ENCODE measurements at places on chromosomes 16 and 17. TPM values are rescaled to one million over a fixed set of nuclear protein-coding genes. Genes with fewer than 3 reads are reported as not detected.

DNA sequence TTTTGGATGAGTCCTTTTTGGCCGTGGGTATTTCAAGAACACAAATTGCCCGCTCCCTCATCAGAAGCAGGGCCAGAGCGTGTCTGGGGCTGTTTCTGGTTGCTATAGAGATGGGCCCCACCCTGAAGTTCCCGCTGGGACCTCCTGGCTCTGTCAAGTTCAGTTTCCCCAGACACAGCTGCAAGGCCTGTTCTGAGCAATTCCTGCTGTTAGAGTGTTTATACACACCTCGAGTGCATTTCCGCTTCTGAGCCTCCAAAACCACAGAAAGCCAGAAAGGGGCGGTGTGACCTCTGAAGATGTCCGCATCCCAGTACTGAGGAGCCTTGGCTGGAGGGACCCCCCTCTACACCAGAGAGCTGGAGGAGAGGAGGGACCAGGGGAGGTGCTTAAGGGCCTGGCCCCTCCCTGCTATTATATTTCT, 9.3 kb upstream of the WBP2 start:
- DNase-seq: no peak

GRCh38 chr16:51084074-51084928, 66.8 kb downstream of the SALL1 start:
- DNase-seq: no peak

DNA sequence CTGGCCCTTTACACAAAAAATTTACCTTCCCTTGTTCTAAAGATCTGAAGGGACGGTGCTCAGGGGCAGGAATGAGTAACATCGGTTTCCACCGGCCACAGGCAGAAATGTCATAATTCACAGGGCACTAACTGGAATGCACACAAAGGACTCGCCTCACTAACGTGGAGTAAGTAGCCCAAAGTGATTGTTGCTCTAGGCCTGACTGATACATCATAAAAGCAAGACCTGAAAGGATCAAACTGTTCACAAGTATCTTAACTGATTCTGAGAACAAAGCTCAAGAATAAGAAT, 8.9 kb upstream of the TCF25 start:
- DNase-seq: no peak

GRCh38 chr17:76845541-76846017, 22.6 kb upstream of the MGAT5B start:
- no peak for DNase-seq

Gene MYL4
- 0.12 TPM for polyA plus RNA-seq

DNA sequence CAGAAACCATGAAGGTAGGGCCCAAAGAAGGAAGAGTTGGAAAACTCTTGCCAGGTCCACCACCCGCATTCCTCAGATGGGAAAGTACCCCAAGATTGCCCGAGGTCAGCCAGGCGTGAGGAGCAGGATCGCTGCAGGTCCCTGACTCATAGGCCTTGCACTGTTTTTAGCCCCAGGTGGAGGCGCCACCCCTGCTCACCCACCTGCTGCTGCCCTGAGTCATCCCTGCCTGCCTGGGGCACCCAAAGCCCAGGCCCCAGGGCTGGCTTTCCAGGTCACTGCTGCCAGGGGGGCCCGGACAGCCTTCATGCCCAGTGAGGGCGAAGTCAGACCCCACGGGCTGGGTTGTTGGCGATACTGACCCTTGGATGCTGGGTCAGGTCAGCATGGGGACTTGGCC, 100.9 kb downstream of the AMFR start:
- DNase-seq: no peak

DNA sequence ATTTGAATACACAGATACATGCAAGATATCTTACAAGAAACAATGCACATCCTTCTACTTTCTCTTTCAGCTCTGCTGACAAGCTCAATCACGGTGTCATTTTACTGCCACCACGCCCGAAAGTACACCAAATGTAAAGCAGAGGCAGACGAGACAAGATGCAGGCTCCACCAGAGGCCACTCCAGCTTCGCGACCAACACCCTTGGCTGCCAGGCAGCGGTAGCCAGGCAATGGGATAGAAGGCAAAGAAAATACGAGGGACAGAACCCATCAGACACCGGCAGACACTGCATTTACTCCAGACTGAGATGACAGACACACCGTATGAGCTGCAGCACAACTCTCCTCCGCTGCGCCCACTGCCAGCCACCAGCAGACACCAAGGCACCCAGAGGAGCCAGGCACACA, 41.0 kb downstream of the USP22 start:
- no peak for DNase-seq

Gene HSD17B2
- polyA plus RNA-seq: not detected

DNA sequence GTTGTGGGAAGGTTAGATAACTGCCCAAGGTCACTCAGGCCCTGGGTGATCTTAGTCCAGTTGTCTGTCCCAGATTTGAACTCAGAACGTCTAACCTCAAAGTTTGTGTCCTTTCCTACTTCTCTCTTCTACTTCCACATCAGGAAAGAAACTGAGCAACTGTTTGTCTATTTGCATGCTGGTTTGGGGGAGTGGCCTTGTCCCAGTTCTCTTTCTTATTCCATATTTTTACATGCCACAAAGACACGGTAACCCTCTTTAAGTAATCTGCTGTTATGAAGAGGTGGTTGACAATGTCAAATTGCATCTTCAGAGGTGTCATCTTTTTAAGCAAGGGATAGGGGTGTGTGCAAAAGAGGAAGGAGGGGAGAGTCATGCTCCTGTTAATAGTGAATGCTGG, 432.5 kb downstream of the HS3ST3B1 start:
- DNase-seq: no peak

DNA sequence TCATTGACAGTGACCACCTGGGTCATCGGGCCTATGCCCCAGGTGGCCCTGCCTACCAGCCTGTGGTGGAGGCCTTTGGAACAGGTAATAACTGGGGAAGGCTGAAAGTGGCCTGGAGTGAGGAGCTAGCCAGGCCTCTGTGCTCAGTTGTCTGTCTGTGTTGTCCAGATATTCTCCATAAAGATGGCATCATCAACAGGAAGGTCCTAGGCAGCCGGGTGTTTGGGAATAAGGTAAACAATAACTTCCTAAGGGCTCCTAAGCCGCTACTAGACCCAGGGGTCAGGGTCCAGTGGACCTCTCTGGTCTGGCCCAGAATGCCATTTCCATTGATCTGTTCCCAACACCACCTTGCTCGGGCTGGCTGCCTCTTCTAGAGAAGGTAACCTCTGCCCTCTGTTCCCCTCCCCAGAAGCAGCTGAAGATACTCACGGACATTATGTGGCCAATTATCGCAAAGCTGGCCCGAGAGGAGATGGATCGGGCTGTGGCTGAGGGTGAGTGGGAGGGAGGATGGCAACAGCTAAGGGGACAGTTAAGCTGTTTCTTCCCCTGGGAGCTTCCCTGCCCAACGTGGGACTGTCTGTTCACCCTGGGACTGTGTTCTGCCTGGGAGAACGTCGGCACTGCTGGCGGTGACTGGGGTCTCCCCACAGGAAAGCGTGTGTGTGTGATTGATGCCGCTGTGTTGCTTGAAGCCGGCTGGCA, 1.9 kb upstream of the MLX start:
- no peak for DNase-seq
